ENCODE measurements at places on chromosomes 2 and 18. TPM values are rescaled to one million over a fixed set of nuclear protein-coding genes. Genes with fewer than 3 reads are reported as not detected.

- peak; percentile 79 for DNase-seq
Observed at GRCh38 chr2:159249990-159250715, 36.4 kb downstream of the WDSUB1 start.

GRCh38 chr2:207952564-207953345 is 72.6 kb downstream of the PLEKHM3 start:
- DNase-seq, result no peak

GRCh38 chr2:109265369-109265768 is 136.4 kb downstream of the SH3RF3 start:
- no peak for DNase-seq

GRCh38 chr2:114046373-114046772 is 156.5 kb downstream of the ACTR3 start:
- DNase-seq, result no peak

GRCh38 chr2:156430236-156430979 is 5.8 kb upstream of the GPD2 start:
- no peak for DNase-seq

DNA sequence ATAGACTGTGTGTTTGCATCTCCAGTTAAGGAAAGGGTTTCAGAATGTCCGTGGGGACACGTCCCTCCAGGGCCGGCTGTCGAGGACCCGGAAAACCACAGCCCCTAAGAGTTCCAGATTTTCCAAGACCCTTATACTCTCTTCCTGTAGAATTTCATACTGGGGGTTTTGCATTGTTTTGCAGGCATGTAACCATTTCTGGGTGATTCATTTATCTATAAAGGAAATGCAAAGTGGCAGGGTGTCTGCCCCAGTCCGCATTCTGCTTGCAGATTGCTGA is 8.5 kb downstream of the SP9 start:
- DNase-seq, result no peak

GRCh38 chr18:4172196-4173100 is 282.7 kb downstream of the DLGAP1 start:
- DNase-seq, result no peak

GRCh38 chr2:66437109-66437690 is 2.3 kb downstream of the MEIS1 start:
- peak; percentile 64 for DNase-seq

DNA sequence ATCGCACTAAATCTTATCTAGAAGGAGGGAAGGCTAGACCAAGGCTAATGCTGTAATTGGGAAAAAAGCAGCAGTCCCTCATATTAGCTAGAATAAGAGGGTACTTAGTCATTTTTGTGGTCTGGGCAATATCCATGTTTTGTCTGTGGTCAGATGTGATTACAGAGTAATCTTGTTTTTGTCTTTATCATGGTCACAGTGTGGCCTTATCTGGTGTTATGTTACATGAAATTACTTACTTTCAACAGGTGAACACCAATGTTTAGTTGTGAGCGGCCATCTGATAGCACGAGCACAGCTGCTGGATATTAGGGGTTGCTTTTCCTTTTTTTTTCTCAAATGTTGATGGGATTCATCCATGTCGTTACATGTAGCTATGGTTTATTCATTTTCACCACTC is 23.7 kb upstream of the PLEKHM3 start:
- no peak for DNase-seq

DNA sequence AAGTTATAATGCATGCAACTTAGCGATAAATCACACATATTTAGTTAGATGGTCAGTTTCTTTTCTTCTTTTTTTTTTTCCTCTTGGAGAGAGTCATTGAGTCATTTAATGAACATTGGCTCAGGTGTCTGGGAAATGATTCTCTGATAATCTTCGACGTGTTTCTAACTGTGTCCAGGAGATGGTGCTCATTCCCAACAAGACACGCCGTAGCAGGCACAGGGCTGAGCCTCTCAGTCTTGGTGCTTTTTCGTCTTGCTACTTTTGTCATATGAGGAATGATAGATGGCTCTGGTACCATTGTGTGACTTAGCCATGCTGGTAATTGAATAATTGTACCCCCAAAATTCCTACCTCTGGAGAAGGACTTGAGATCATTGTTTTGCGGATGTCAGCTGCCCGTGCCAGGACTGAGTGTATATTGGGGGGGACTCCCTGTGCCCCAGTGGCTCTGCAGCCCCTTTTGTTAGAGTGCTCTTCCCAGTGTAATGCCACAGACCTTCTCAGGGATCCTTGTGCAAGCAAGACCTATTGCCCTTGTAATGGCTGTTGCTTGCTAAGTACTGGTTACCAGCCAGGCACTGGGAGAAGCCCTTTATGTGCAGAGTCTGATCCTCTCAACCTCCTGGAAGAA is 107.6 kb upstream of the CYRIA start:
- DNase-seq, result peak; percentile 43

GRCh38 chr2:208274748-208275147 is 8.7 kb downstream of the PIKFYVE start:
- no peak for DNase-seq

- DNase-seq, result no peak
Observed at GRCh38 chr2:221001381-221001801, 570.7 kb downstream of the EPHA4 start.

DNA sequence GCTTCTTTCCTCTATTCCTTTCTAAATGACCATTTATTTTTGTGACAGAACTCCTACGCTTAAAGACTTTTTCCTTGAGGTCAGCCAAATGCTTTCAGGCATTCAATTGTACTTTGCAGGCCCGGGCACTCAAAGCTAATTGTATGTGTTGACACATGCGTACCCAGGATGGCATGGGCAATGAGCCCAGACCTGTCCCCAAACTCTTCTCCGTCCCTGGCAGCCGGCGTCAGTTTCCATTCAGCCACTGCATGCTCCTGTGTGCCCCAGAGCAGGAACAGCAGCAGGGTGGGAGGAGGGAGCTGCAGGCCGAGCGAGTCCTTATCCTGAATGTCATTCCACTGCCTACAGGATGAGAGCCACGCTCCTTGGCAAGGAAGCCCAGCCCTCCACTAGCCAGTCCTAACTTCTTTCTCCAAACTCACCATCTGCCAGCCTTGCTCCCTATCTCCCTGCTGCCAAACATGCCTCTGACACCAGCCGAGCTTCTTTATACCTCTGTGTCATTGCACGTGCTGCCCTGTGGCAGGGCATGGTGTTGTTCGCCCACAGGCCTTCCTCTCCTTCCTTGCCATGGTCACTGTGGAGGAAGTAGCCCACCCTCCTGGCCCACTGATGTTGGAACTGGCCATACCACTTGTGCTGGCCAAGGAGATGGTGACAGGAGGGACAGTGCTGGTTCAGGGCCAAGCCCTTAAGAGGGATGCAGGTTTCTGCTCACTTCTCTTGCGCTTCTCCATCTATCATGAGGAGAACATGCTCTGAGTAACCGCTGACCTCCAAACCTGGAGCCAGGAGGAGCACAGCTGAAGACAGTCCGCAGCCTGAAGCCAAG is 116.9 kb upstream of the FHL2 start:
- DNase-seq, result no peak

GRCh38 chr2:96430394-96430988 is 74.7 kb downstream of the NEURL3 start:
- DNase-seq, result no peak

GRCh38 chr2:218371983-218372350 is 10.1 kb upstream of the SLC11A1 start:
- no peak for DNase-seq

- DNase-seq, result peak; percentile 48
Observed at GRCh38 chr2:221518201-221518934, 53.7 kb downstream of the EPHA4 start.

DNA sequence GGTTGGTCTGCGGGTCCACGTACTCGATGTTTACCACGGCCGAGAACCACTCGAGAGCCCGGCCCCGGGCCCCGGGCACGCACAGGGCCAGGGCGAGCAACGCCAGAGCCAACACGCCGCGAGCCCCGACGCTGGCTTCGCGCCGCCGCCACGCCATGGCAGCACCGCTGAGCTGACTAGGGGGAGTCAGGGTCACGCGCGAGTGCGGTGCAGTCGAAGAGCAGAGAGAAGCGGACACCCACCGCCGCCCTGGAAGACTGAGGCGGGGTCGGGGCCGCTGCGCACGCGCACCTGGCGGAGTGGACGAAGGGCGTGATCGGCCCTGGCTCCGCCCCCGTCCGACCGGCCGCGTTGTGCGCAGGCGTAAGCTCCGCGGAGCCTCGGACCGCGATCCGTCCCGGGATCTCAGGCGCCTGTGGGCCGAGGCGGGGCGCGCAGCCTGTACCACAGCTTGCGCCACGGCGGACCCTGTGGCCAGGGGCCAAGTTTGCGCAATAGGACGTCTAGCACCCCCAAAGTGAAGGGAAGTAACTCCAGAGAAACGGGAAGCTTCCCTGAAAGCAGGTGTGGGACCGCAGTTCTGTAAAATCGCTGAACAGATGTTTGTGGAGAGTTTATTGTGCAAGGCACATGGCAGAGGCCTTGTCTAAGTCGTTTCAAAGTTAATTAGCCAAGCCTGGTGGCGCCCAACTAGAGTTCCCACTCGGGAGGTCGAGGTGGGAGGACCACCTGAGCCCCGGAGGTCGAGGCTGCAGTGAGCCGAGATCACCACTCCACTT is at the start of gene RNF149:
Gene RNF149, minus strand, starts transcription at position 270 of the 779 bp plus-strand sequence. Its CDS starts 113 bp downstream, at position 157.
- peak; percentile 90 for DNase-seq

DNA sequence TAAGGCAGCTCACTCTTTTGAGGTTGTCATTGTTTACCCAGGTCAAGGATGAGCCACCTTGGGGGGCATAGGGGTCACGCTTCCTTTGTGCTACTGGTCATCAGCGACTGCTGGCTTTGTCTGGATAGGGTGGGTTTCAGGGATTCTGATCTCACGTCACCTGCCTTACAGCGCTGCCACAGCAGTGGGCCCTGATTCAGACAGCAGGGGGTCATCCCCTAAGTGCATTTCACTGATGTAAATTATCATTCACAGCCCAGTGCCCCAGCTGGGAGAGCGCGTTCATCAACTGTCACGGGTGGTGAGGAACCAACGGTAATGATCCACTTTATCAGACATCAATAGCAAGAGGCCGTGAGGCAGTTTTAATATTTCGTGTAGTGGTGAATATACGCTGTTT is 291.2 kb downstream of the NEDD4L start:
- no peak for DNase-seq

GRCh38 chr2:230982528-230982927 is 13.4 kb upstream of the SPATA3 start:
- DNase-seq, result no peak

- no peak for DNase-seq
Observed at GRCh38 chr2:148542614-148543013, 101.9 kb upstream of the EPC2 start.

GRCh38 chr2:38374984-38375383 is 2.1 kb downstream of the ATL2 start:
- no peak for DNase-seq

- no peak for DNase-seq
Observed at GRCh38 chr2:209976698-209977385, 25.6 kb upstream of the RPE start.

DNA sequence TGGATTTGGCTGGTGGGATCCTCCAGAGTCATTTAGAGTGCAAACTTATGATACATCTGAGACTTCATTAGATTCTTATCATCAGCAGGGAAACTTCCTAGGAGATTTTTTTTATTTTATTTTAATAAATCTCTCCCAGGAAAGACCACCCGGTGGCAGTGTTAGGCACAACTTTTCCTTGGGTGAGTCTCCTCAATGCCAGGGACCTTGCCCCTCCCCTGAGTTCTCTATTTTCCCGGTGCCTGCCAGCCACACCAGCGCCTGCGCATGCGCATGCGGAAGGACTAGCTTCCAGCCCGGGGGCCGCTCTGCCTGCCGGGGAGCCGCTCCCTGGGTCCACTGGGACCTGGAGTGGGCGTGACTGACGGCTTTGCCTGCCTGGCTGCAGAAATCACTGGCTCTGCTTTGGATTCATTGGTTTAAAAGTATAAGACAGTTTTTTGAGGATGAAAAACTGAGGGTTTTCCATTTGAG is 86.6 kb downstream of the TMEM182 start:
- DNase-seq, result peak; percentile 23

DNA sequence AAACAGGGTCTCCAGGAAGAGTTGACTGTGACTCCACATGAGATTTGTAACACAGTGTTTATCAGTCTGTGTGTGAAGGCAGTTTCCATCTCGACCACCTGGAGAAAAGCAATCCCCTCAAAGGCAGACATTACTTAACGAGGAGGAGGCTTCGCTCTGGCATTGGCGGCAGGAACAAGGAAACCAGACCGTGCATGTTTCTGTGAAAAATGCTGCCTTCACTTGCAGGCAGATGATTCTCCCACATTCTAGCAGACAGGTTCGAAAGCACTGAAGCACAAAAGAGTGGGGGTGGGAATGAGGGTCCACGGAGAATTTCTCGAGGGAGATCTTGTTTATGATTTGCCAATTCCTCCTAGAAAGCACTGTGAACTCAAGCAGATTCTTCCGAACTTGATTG is 414.0 kb downstream of the SLC4A3 start:
- no peak for DNase-seq

DNA sequence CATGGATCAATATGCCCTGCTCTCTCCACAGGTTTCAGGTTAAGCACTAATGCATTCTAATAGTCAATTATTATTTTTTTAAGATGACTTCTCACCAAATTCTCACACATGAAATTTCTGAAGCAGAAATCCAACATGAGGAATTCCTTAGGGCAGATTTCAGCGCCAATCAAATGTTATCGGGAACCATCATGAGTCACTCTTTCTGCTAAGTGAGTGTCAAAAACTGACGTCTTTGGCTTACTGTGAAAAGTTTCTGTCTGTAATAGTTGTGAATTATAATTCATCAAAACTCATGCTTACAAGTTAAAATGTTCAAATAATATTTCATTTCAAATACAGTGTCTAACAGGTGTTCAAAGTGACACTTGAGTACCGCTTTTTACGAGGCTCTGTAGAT is 1038.6 kb downstream of the SOCS6 start:
- DNase-seq, result no peak

DNA sequence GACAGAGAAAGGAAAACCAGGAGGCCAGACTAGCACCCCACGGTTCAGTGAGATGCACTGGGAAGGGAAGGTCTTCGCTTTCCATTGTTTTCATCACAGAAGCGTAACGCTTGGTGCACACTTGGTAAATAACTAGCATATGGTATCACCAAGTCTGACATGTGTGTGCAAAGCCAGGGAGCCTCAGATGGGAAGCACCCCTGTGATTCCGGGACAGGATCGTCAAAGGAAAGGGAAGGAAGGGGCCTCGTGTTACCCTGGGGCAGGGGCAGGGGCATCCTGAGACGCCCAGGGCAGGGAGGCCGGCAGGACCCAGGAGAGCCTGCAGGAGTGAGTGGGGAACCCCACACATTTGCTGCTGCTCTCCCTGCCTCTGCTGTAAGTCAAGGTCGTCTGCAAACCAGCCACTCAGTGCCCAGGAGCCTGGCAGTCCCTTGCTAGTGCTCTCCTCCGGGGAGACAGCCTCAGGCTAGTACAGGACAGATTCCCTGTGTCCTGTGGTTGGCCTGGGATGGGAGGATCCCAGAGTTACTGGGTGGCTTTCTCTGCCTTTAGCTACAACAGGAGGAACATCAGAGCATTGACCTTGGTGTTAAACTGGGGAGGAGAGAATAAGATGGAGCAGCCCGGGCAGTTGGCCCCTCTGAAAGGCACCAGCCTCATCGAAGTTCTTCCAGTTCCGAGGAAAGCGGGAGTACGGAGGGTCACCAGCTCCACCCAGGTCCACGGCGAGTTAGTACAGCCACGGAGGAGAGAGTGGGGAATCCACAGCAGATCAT is 192.5 kb downstream of the NDUFA10 start:
- no peak for DNase-seq

Gene UGT1A5
- not detected for total RNA-seq

Gene GBX2
- total RNA-seq, result 0.25 TPM

Gene NTSR2
- not detected for total RNA-seq

Gene SOX11
- total RNA-seq, result not detected

Gene SRD5A2
- not detected for total RNA-seq

Gene SERPINB3
- not detected for total RNA-seq

Gene BIN1
- total RNA-seq, result 45.8 TPM

Gene ATOH8
- 17.0 TPM for total RNA-seq

Gene ESPNL
- total RNA-seq, result 2.4 TPM

Gene CRYGC
- total RNA-seq, result not detected

Gene LYPD6B
- not detected for total RNA-seq

Gene NDUFV2
- total RNA-seq, result 137 TPM
